ENCODE measurements at places on chromosomes 1 and 21.

DNA sequence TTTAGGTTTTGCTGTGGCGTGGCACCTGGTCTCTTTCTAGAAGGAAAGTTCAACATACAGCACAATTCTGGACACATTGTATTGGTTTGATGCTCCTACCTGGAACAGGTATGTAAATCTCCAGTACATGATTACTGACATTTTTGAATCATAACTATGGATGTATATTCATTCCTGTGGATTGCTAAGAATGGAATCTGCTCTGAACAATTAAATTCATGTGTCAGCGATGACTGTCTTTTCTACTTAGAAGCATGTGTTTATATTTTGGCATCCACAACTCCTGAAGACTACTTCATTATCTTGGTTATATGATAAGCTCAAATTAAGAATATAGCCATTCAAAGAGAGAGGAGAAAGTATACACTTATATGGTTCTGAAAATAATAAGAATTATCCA lies 291.8 kb downstream of the CHRM3 start:
- no peak for DNase-seq

GRCh38 chr21:46191257-46191685 lies 7.0 kb upstream of the SPATC1L start:
- no peak for DNase-seq

GRCh38 chr21:43880111-43880985 lies 15.3 kb downstream of the AGPAT3 start:
- DNase-seq: no peak

DNA sequence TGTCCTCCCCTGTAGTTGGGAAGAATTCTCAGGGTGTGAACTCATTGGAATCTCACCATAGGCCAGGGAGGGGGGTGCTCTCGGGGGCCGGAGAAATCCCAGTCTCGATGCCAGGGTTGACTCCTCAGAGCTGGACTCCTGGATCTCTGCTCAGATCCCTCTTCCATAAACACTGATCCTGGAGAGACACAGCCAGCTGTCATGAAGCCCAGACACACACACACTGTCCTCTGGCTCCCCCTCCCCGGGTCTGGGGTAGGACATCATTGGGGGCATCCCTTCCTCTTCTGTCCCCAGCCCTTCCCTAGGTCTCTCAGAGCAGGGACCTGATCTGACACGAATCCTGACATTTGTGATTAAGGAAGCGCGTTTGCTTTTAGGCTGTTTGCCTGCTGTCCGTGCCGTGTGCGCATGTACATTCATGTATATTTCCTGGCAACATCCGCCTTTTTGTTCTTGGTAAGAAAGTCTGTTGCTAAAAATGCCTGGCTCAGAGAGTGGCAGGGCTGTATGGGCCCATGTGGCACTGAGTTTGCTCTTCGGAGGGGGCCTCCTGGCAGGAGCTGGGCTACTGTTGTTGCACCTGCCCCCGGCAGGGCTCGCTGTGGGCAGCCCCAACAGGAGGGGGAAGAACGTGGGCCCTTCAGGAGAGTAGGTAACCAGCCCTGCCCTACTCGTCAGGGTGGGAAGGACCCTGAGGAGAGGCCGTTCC lies 45.4 kb upstream of the SELENON start:
- DNase-seq: no peak

GRCh38 chr1:2302292-2302925 lies 74.3 kb downstream of the SKI start:
- no peak for DNase-seq

GRCh38 chr21:36059823-36060158 lies 535 bp downstream of the SETD4 start:
- DNase-seq: no peak
